ENCODE measurements at places on chromosomes 2 and 18.

- DNase-seq, result no peak
Observed at GRCh38 chr2:133811409-133812125, 243.3 kb upstream of the NCKAP5 start.

- no peak for DNase-seq
Observed at GRCh38 chr2:105796131-105796638, 51.5 kb downstream of the NCK2 start.

- DNase-seq, result no peak
Observed at GRCh38 chr2:208156439-208156838, 7.0 kb downstream of the CRYGA start.

DNA sequence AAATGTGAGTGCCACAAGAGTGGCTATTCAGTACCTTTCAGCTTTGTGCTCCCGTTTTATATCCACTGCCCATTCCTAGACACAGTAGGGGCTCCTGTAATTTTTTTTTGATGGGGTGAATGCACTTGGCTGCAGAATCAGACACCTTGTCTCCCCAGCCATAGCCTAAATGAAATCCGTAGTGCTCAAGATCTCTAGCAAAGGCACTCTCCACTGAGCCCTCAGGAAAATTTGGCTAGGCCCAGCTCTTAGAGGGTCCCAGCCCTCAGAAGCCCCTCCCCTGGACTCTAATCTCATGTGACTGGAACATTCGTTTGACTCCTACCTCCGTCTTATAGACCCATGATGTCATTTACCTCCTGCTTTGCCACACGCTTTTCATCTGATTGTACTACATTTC, 323.9 kb downstream of the SMAD2 start:
- no peak for DNase-seq

DNA sequence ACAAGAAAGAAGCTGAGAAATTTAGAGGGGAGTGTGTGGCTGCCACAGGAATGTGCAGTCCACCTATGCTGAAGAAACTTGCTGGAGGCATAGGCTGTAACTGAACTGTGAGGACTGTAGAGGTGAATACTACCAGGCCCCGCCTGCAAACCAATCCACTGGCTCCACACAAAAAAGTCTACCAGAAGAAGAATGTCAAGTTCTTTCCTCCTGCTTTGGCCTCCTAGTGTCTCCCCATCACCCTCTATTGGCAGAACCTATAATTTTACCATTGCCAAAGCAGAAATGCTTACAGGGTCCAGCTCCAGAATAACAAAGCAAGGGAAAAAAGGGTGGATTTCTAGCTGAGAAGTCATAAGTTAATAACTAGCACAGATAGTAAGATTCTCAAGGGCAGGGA, 5.9 kb upstream of the ATP5MC3 start:
- no peak for DNase-seq

GRCh38 chr2:138193416-138194213, 229.3 kb downstream of the HNMT start:
- no peak for DNase-seq

- DNase-seq, result no peak
Observed at GRCh38 chr2:8212239-8212638, 469.6 kb upstream of the ID2 start.

- no peak for DNase-seq
Observed at GRCh38 chr2:45957533-45958227, 306.2 kb downstream of the PRKCE start.

DNA sequence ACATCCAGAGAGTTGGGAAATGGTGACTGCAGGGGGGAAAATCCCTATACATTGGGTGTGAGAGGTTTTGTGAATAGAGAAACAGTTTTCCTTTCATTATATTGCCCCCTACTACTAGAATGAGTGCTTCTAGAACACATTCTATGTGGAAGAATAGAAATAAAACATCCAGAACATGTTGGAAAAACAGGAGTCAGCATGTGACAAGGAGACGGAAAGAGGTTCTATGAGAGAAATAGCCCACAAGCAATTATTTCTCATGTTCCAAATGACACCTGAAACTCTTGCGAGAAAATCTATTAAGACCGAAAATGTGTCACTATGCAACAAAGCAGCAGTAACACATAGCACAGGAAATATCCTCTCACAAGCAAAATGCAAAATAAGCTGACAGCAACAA, 202.7 kb upstream of the SPOPL start:
- DNase-seq, result no peak

DNA sequence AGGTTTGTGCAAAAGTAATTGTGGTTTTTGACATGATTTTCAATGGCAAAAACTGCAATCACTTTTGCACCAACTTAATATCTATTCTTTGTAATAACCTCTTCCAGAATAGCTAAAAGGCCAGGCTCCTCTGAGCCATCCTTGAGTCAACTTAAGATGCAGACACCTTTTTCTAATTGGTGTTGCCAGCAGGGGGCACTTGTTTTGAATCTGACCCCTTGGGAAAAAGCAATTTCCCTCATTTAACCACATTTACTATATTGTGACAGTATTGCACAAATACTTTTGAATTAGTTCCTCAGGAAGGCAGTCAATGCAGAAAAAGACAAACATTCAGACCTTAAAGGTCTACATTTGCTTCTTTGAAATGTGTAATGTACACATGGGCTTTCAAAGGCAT, 78.6 kb upstream of the GALNT5 start:
- DNase-seq, result no peak

GRCh38 chr2:19801367-19802080, 100.3 kb downstream of the TTC32 start:
- peak; percentile 90 for DNase-seq

DNA sequence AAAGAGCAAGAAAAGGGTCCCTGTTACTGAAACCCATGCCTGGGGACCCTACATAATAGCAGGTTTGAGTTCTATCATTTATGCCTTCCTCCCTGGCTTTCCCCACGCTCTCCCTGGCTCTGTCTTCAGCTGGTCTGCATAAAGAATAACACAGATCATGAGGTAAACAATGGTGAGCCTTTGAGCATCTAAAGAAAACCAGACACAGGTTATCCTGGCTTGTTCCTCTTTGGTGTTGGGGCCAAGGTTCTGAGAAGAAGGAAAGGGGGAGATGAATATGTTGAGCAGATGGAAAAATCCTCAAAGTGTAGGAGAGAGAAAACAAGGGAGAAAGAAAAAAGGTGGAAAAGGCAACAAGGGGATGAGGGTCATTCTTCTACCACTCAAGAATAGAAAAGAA, 127.3 kb downstream of the CABYR start:
- no peak for DNase-seq

GRCh38 chr2:42195559-42195958, 26.4 kb downstream of the EML4 start:
- DNase-seq, result no peak

- no peak for DNase-seq
Observed at GRCh38 chr2:73961823-73962615, 22.7 kb upstream of the TET3 start.

DNA sequence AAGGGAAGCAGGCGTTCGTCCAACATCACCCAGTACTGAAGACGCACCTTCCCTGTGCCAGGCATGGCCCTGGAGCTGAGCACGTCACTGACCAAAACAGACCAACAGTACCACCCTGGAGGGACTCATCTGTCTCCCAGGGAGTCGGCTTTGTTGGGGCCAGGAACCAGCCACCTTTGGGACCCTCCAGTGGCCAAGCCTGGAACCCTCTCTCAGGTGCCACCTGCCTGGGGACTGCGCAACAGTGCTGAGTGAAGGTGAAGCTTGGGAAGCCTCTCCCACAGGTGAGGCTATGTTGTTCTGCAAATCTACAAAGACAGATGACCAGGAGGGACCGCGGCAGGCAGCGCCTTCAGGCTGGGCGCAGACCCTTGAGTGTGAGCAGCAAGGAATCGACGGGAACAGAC, 91.4 kb upstream of the OTOS start:
- no peak for DNase-seq

DNA sequence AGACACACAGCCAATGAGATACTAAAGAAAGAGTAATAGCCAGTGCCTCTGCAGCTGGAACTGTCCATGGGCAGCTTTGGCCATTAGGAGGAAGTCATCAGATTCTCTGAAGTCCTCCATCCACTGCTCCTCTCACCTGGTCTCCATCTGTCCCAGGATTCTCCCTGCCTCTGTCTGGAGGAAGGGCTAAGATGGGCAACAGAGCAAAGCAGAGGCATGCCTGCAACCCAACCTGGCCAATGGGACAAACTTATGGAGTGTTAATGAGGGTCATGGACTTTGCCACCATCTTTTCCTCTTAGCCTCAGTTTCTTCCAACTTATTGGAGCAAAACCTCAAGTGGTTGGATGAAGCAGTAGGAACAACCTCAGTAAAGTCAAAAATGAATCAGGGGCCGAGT, 91.5 kb upstream of the SIX3 start:
- DNase-seq, result no peak

DNA sequence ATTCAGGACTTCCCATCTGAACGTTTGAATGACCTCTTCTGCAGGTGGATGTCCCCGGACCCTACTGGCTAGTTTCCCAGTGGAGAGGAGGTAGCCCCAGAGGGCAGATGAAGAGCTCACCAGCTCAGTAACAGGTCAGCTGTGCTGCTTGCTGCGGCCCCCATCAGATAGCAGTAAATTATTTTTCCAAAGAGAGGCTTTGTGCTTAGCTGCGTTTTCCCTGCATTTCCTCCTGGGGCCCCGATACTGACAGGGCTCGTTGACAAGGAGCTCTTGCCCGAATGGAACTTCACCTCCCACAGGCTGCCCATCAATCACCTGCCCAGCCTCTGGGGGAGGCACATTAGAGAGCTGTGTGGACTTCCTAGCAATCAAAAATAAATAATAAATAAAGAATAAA, 185.8 kb downstream of the DOK6 start:
- no peak for DNase-seq

GRCh38 chr2:25349397-25349796, 7.7 kb upstream of the DNMT3A start:
- DNase-seq, result peak; percentile 68

DNA sequence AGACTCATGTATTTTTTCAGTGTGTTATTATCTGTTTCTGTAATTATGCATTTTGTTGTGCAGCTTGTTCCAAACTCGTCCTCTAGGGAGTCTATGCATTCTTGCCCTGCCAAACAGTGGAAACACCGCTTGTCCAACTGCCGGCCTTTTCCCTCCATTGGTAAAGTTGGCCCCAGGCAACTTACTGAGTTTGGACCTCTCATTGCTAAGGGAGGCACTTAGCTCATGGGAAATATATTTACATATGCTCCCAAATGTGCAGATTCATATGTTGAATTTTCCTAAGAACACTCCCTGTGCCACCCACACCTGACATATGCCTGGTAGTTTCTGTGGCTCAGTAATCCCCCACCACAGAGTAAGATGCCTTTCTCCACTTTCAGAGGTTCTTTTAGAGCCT, 98.0 kb downstream of the TMEM185B start:
- DNase-seq, result no peak

DNA sequence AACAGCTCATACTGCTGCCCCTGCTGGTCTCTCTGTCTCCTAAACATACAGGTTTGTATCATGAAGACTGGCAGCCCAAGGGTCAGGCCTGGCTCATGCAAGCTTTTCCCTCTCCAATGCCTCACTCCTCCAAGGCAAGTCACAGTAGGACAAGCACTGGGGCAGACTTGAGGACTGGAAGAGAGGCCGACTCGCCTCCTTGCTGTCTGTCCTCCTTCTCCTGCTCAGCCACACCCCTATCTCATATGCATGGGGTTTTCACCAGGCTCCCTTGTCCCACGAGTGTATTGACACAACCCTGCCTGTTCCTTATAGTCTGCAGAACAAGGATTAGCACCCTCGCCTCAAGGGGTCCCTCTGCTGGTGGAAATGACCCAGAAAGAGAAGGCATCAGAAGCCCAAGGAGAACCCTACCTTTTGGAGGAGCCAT, 223.7 kb downstream of the SOX11 start:
- peak; percentile 29 for DNase-seq

DNA sequence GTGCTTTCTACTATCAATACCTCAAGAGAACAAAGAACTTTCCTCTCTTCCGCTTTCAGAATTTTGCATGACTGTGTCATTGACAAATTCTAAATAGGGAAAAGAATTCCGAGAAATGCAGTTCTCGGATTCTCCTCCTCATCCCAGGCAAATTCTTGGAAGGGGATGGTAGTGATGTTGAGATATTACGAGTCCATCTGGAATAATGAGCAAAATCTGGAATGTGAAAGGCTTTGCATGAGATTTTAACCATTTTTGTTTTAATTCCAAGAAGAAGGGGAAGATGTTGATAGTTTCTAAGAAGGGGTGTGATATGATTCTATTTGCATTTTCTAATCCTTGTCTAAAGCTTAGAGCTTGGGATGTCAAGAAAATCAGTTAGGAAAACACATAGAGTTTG, 127.1 kb upstream of the DOCK10 start:
- no peak for DNase-seq

- no peak for DNase-seq
Observed at GRCh38 chr2:18708203-18708715, 118.9 kb upstream of the NT5C1B start.

DNA sequence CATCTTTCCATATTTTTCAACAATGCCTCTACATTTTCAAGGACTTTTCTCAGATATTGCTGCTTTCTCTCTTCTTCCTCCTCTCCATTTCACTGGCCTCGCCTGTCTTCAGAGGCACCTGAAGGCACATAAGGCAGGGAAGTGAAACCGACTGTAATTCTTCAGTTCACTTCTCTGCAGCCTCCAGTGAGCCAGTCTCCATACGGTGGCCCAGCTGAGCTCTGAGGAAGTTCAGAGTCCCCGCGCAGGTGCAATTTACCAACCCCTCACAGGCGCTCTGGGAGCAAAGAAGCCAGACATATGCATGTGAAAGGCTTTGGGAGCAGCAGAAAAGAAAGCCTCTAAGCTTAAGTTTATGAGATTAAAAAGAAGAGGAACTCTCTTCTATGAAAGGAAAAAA, 12.4 kb downstream of the KLHL14 start:
- DNase-seq, result no peak

DNA sequence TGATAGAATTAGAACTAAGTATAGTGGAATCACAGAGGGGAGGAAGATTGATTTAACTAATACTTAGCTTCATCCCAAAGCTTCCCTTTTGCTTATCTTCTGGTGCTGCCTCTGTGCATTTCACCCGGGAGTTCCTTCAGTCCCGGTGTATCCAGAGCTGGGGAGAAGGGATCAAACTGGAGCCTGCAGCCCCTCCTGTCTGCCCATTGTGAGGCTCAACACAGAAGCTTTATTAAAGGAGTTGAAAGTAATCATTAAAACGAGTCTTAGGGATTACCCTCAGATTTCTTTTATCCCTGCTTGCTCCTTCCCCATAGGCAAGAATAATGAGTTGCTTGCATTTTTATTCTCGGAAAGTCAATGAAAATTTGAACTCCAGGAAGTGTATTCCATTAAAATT, 739.7 kb upstream of the DDX18 start:
- no peak for DNase-seq

- DNase-seq, result no peak
Observed at GRCh38 chr18:80088036-80088435, 21.0 kb upstream of the ADNP2 start.

All from T1000 (cell line).